Non-pigmented ciliary epithelial cell (primary cell): ENCODE measurements at places on chromosomes 16 and 17.

DNA sequence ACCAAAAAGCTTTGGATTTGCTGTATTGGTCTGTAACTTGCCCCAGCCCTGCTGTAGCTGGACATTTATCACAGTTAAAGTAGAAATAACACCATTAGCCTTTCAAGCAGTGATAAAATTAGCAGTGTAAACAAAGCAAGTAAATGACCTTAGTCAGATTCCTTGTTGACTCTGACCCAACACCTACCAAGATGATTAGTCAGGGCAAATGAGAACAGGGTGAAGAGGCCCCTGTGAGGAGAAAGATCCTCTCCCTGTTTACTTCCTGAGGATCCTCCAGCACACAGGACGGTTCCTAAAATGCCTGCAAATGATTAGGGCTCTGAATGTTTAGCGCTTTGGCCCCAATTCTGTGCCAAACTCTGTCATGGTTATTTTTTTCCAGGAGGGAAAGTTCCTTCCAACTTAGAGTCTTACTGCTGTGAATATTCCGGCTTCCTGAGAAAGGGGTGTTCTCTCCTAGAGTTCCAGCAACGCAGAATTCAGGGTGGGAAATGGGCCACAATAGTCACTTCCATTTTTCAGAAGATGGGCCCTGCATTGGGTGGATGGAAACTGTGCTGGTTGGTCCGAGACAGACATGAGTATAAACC lies 259.0 kb upstream of the MYOCD start:
- no peak for DNase-seq

- no peak for DNase-seq
Measured at GRCh38 chr16:55947366-55947765, 72.2 kb upstream of the CES5A start.

DNA sequence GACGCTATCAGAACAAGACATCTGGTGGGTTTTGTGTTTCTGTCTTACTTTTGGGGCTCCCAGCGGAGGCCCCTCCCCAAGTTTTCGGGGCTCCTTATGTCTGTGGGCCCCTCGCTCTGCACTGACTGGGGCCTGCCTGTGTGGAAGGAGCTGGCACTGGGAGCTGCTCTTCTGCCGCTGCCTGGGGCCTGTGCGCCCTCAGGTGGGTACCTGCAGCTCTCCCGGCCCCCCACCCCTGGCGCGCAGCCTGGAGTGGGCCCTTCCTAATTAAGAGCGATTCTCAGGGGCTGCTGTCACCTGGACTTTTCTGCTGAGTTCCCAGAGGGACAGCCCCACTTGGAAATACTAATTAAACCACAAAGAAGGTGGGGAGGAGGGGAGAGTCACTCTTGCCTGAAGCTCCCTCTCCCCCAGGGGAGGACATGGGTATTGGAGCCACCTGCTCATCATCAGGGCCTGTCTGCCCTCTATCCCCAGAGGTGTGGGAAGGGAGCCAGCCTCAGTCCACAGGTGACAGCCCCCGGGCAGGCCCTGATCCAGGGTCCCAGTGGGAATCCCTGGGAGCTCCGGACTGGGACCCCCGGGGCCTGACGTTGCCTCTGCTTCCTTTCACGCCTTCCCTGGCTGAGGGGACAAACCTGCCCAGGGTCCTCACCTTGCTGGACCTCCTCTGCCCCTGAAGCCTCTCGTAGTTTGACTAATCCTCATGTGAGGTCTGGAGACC lies 36.5 kb downstream of the GSE1 start:
- DNase-seq, result no peak

GRCh38 chr16:17590711-17591654 lies 120.2 kb upstream of the XYLT1 start:
- no peak for DNase-seq

- DNase-seq, result no peak
Measured at GRCh38 chr17:63623786-63624530, 1.7 kb downstream of the MAP3K3 start.

DNA sequence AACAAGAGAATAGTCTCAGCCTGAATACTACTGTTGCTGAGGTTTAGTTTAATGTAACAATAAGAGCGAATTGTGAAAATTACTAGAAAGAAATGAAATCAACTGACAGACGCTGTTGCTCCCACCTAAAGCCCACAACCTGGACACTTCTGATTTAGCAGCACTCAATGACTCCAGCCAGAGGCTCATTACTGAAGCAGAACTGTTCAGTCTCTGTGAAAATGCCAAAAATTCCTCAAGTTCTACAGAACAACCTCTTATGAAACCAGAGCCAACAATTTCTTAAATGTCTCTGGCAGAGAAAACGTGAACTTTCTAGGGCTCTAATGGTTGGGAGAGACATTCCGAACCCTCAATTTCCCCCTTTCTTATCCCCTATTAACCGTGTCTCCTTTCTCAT lies 9.9 kb downstream of the PSME3IP1 start:
- DNase-seq, result no peak

GRCh38 chr17:34366529-34367107 lies 3.6 kb upstream of the CCL1 start:
- no peak for DNase-seq

DNA sequence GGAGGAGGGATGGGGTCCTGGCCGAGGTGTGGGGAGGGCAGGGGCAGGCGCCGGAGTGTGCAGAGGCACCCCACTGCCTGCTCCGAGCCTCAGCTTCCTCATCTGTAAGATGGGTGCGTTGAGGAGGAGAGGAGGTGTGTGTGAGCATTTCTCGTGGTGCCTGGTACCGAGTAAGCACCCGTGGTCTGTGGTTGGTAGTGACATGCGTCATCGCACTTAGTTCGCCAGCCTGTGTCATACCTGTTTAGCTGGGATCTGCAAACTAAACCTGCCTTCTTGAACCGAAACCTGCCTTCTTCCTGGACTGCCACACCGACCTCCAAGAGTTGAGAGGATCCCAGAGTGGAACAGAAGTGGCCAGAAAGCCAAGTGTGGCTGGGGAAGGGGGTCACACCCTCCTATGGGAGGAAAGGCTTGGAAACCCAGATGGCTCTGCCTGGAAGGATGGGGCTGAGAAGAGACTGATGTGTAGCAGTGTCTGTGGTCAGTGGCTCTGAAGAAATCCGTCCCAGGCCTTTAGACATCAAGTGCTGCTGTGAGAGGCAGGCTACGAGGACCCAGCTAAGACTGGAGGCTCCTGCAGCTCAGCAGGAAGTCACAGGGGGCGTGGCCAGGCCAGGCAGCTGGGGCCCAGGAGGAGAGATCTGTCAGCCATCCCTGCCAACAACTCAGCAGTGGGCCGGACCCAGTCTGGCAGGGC lies 162.6 kb upstream of the PLCG2 start:
- DNase-seq, result no peak

GRCh38 chr17:13465678-13466077 lies 136.1 kb downstream of the HS3ST3A1 start:
- no peak for DNase-seq

DNA sequence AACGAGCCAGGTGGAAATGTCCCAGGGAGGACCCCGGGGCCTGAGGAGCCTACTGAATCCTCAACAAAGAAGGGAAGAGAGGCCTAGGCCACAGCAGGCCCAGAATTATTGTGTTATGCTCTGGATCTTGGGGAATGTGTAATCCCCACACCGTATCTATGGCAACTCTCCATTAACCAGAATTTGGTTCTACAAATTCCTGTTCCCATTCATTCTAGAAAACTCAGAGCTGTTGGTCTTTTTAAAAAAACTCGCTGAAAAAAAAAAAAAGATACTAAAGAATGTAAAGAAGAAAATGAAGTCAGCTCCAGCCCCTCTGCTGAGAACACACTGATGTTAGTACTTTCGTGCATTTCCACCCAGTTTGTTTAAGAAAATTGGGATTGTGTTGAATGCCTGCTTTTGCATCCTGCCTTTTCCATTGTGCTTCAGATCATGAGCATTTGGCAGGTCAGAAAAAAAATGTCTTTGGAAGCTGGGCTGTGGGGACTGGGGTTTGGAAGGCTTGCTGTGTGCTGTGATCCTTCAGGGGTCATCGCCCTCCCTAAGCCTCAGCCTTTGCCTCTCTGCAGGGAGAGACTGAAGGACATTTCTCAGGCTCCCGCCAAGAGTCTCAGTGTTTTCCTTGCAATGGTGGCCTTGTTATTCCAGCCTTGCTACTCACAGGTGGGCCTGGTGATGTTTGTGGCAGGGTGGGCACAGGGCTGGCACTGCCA lies 69.5 kb downstream of the SREBF1 start:
- DNase-seq, result no peak

GRCh38 chr17:16583781-16584180 lies 14.8 kb upstream of the ZNF287 start:
- no peak for DNase-seq

DNA sequence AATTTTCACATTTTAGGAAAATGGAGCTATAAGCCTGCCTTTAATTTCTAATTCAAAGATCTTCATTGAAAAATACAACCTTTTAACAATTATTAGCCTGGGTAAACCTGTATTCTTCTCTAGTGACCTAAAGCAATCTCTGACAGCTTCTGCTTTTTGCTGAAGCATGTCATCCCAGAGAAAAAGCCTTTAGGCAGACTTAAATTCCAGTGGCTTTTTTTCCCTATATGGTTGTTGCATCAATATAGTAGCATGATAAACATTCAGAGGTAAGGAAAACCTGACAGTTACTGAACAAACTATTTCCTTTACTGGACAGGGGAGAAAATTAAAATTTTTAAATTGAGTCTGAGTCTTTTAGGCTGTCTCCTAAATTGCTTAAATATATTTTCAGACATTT lies 7.8 kb upstream of the EVI2A start:
- DNase-seq, result no peak

- DNase-seq, result no peak
Measured at GRCh38 chr16:7161891-7162290, 170.8 kb upstream of the RBFOX1 start.

DNA sequence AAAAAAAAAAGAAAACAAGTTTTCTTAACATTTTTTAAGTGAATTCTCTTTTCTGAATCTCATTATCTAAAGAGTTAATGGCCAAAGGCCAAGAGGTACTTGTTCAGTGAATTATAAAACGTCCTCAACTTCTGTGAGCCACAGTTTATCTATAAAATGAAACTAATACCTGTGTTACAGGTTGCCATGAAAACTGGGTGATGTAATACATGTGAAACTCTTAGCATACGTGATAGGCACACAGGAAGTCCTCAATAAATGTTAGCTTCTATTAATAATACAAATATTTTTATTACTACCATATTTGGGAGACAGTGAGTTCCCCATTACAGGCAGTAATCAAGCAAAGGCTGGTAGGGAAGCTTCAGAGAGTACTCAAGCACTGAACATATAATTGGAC lies 13.5 kb upstream of the INPP5K start:
- DNase-seq, result no peak

DNA sequence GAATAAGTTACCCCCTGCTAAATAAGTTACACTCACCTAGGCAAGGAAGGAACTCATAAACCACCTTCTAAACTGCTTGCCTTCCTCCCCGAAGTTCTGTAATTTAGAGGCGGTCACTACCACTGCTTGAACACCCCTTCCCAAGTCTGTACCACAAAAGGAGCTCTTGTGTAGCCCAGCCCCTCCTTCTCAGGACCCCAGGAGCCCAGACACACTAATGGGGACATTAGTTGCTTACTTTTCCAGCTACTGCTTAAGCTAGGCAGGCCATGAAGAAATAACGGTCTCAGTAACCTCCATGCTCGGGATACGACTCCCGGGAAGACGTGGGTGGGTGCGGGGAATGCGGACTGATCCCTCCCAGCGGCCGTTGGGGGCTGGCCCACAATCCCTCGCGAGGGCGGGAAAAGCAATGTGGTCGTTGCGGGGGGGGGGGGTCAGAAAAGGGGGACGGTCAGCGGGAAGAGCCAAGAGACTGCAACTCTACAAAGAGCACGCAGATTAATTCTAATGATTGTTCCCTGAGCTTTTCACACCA lies at the start of gene TEX14:
TSS of gene TEX14 (minus strand) at position 345 of the 538 bp plus-strand sequence. CDS start 40,044 bp downstream, outside the sequence.
- no peak for DNase-seq

DNA sequence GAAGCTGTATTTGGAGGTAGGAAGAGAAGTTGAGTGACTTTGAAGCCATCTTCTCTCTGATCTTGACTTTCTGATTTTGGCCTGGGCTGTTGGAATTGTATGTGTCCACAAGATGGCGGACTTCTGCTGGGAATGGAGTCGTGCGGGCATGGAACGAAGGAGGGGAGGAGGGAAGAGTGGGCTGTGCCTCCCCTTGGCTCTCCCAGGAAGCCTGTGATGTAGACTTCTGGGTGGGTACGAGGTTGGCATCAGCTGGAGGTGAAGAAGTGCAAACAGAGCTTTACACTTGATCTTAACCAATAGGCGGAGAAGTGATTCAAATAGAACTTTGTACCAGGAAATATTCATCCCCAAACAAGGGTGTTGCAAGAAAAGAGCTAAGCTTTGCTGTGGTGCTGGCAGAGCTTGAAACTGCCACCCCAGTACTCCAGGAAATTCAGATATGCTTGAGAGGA lies 7.4 kb upstream of the TMEM220 start:
- DNase-seq, result no peak
